ENCODE measurements at places on chromosomes 16 and 17.

- H3K36me3 ChIP-seq, result no peaks in the 10 kb centered on the region
- no peak overlapping the region for H3K4me3 ChIP-seq
- H3K4me1 ChIP-seq, result peaks cover 8% of the 10 kb centered on the region
- peaks cover 12% of the 10 kb centered on the region for H3K27me3 ChIP-seq
Observed at GRCh38 chr17:8994319-8994718, 27.0 kb upstream of the NTN1 start.

DNA sequence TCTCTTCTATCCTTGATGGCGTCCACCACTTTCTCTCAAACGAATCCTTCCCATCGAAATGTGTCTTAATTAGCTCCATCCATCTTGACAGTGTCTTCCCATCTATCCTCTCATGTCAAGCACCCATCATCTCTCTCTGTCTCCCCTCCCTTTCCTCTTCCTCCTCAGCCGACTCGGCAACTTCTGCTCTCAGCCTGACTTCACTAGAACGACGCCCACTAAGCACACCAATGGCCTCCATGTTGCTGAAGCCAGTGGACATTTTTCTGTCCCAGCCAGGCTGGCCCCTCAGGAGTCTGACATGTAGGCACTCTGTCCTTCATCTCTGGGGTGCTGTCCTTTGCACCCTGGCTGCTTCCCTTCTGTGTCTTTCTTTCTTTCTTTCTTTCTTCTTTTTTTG lies 2.5 kb upstream of the SPATA20 start:
- H3K36me3 ChIP-seq, result peaks cover 3% of the 10 kb centered on the region
- no peak overlapping the region for H3K27ac ChIP-seq
- no peak overlapping the region for H3K4me3 ChIP-seq
- peaks cover 22% of the 10 kb centered on the region for H3K4me1 ChIP-seq

DNA sequence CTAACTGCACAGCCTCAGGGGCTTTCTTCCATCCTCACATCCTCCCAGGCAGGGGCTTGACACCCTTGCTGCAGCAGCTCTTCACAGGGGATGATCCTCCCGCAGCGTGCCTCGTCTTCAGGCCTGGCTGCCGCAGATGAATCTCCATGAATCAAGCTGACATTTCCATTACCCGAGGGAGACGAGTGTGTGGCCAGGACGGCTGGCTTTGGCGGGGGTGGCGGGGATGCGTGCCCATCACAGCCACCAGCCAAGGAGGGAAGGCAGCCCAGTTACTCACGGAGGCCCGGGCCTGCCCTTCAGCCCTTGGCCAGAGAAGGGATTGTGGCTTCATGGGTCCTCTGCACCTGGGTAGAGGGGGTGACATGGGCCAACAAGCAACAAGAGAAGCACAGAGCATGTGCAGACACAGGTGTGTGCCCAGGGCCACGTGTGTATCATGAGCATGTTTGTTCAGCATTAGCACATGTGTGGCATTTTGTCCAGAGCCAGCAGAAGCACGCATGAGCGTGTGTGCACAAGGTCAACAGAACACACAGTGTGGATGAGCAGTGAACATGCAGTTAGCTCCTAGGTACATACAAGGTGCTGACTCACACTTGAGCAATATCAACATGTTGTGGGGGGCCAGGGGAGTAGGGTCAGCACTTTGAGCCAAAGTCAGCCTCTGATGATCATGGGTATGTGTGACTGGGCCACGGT lies 236.4 kb downstream of the KATNIP start:
- H3K4me1 ChIP-seq, result peaks cover 22% of the 10 kb centered on the region
- no peak overlapping the region for H3K27ac ChIP-seq
- H3K27me3 ChIP-seq, result no peaks in the 10 kb centered on the region
- no peaks in the 10 kb centered on the region for H3K36me3 ChIP-seq
- no peak for DNase-seq

DNA sequence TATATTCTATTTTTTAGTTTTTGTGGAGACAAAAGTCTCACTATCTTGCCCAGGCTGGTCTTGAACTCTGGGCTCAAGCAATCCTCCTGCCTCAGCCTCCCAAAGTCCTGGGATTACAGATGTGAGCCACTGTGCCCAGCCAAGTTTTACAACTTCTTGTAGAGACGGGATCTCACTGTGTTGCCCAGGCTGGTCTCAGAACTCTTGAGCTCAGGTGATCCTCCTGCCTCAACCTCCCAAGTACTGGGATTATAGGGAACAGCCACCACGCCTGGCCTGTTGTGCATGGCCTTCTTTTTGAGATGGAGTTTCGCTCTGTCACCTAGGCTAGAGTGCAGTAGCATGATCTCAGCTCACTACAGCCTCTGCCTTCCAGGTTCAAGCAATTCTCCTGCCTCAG lies 6.2 kb upstream of the CENPT start:
- no peak for DNase-seq
- no peak overlapping the region for H3K4me3 ChIP-seq
- H3K36me3 ChIP-seq, result peaks cover 6% of the 10 kb centered on the region
- peaks cover 12% of the 10 kb centered on the region for H3K4me1 ChIP-seq
- no peaks in the 10 kb centered on the region for H3K27me3 ChIP-seq

GRCh38 chr17:55664287-55664686 lies 58.4 kb downstream of the TMEM100 start:
- no peak for DNase-seq
- peaks cover 15% of the 10 kb centered on the region for H3K4me1 ChIP-seq
- no peaks in the 10 kb centered on the region for H3K36me3 ChIP-seq
- H3K4me3 ChIP-seq, result no peak overlapping the region

- peaks cover 22% of the 10 kb centered on the region for H3K27me3 ChIP-seq
- no peak overlapping the region for H3K4me3 ChIP-seq
- no peaks in the 10 kb centered on the region for H3K36me3 ChIP-seq
- no peaks in the 10 kb centered on the region for H3K4me1 ChIP-seq
Observed at GRCh38 chr16:67342616-67343015, 16.0 kb downstream of the LRRC36 start.

DNA sequence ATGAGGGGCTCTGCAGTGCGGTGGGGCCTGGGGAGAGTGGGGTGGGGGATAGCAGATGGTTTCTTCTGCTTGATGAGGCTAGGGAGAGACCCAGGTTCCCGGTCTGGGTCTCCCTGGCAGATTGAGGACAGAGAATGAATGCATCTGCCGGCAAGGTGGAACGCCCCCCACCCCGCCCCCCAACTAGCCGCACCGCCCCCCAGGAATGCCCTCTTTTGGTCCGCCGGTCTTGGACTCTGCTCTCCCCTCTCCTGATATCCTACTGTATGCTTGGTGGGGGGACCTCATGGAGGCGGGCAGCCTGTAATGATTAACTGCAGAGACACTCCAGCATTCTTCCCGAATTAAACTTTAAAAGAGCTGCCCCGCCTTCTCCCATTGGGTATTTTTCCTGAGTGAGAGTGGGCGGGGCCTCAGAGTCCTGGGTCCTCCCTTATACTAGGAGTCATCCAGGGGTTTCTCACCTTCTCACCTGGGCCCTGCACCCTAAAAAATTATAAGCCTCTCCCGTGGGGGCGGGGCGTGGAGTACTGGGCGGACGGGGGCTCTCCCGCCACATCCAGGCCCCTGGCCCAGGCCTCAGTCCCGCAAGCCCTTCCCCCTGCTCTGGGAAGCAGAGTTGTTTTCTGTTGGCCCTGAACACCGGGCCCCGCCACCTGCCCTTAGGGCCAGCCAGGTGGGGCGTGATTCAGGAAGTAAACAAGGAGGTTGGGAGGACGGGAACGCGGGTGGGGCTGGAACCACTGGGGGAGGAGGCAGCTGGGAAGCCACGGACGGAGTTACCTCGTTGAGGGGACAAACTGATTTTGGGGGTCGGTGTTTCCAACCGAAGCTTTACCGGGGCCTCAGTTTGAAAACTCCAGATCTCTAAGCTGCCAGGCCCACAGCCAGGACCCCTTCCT lies 1.5 kb downstream of the GRB7 start:
- no peak for DNase-seq
- peak overlapping the region; percentile 89 for H3K4me3 ChIP-seq
- peaks cover 29% of the 10 kb centered on the region for H3K27me3 ChIP-seq
- H3K27ac ChIP-seq, result peak overlapping the region; percentile 95

GRCh38 chr16:71796501-71797097 lies 12.0 kb downstream of the AP1G1 start:
- peaks cover 11% of the 10 kb centered on the region for H3K4me1 ChIP-seq
- peak overlapping the region; percentile 53 for H3K27ac ChIP-seq
- H3K4me3 ChIP-seq, result no peak overlapping the region

DNA sequence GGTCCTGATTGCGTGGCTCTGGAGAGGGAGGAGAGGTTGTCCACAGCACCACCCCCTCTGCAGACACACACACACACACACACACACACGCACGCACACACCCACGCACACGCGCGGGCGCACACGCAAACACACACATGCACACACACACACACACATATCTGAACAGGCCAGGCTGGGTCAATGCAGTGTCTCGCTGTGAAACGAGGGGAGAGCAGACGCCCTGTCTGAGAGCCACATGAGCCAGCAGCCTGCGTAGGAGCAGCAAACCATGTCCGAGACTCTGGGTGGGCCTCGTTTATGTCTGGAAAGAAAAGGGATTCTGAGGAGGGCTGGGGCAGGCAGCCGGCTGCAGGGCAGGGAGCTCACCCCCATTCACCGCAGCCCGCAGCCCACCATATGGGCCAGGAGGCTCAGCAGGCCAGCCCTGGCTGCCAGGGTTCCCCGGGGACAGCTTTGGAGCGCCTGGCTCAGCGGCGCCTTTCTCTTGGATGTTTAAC lies 93.3 kb upstream of the TNRC6C start:
- H3K36me3 ChIP-seq, result no peaks in the 10 kb centered on the region
- H3K4me3 ChIP-seq, result no peak overlapping the region
- no peak overlapping the region for H3K27ac ChIP-seq
- H3K4me1 ChIP-seq, result peaks cover 6% of the 10 kb centered on the region
- no peak for DNase-seq

DNA sequence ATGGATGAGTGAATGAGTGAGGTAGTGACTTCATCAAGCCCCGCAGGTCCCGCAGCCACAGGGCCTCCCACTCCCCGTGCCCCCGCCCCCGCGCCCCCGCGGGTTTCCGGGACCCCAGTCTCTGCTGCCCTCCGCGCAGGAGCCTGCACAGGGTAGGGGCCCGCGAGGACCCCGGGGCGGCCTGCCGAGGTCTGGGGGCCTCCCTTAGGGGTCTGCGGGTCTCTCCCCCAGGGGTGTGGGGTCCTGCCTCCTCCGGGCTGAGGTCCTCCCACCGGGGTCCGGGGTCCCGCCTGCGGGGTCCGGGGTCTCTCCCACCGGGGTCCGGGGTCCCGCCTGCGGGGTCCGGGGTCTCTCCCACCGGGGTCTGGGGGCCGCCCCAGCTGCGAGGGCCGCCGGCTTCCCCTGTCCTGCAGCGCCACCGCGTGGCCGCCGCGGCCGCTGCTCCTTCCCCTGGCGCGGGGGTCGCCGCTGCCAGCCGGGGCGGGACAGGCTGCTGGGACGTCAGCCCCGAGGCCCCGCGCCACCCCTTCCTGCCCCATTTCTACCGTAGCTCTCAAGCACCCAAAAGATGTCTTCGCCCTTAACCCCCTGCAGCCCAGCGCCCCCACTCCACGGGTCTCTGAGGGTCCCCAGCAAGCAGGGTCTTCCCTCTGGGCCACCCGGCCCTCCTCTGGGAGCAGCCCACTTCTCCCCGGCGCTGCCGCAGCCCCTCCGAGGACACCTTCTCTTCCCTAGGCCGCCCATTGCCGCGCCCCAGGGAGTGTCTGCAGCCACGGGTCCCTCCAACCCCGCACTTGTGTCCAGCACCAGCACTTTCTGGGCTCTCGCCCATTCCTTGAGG lies 10.4 kb upstream of the CHMP6 start:
- DNase-seq, result peak; percentile 54
- H3K27ac ChIP-seq, result no peak overlapping the region
- peak overlapping the region; percentile 37 for H3K4me3 ChIP-seq
- peaks cover 5% of the 10 kb centered on the region for H3K4me1 ChIP-seq
- H3K36me3 ChIP-seq, result no peaks in the 10 kb centered on the region

DNA sequence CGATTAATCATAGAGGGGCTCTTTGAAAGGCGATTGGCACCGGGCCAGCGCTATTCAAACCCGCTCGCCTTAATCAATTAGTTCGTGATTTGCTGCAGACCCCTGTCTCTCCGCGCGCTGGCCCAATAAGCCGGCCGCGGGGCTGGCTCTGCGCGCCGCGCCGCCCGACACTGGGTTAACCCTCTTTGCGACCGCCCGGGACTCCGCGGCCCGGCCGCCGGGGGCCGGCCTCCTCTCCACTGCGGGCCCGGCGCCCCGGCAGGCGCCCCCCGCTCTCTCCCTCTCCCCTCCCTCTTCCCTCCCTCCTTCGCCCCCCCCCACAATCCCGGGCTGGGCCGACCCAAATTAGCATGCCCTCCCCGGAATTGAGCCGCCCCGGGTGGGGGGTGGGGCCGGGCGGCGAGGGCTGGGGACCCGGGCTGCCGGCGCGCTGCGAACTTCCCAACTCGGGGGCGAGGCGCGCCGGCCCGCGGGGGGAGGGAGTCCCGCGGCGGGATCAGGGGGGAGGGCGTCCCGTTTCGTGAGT lies 428 bp upstream of the SALL1 start:
- peaks cover 89% of the 10 kb centered on the region for H3K27me3 ChIP-seq
- no peaks in the 10 kb centered on the region for H3K36me3 ChIP-seq
- DNase-seq, result no peak
- H3K27ac ChIP-seq, result no peak overlapping the region
- peaks cover 28% of the 10 kb centered on the region for H3K4me1 ChIP-seq

- no peak overlapping the region for H3K27ac ChIP-seq
- H3K4me1 ChIP-seq, result no peaks in the 10 kb centered on the region
- no peak overlapping the region for H3K4me3 ChIP-seq
- no peak for DNase-seq
- H3K27me3 ChIP-seq, result no peaks in the 10 kb centered on the region
Observed at GRCh38 chr17:624341-624860, 90.2 kb downstream of the VPS53 start.

GRCh38 chr17:8896641-8897635 lies 29.5 kb upstream of the PIK3R6 start:
- DNase-seq, result no peak
- no peaks in the 10 kb centered on the region for H3K36me3 ChIP-seq
- peaks cover 5% of the 10 kb centered on the region for H3K4me1 ChIP-seq
- peaks cover 57% of the 10 kb centered on the region for H3K27me3 ChIP-seq

GRCh38 chr17:55743103-55743679 lies 7.7 kb upstream of the PCTP start:
- DNase-seq, result no peak
- no peak overlapping the region for H3K4me3 ChIP-seq
- H3K4me1 ChIP-seq, result peaks cover 12% of the 10 kb centered on the region
- H3K27ac ChIP-seq, result peak overlapping the region; percentile 73
- H3K36me3 ChIP-seq, result no peaks in the 10 kb centered on the region

- DNase-seq, result no peak
- no peak overlapping the region for H3K4me3 ChIP-seq
- peaks cover 4% of the 10 kb centered on the region for H3K4me1 ChIP-seq
- H3K27me3 ChIP-seq, result peaks cover 46% of the 10 kb centered on the region
- no peak overlapping the region for H3K27ac ChIP-seq
Observed at GRCh38 chr17:74270333-74270732, 3.7 kb upstream of the DNAI2 start.

GRCh38 chr16:80408014-80408413 lies 132.8 kb upstream of the DYNLRB2 start:
- no peak overlapping the region for H3K4me3 ChIP-seq
- peaks cover 53% of the 10 kb centered on the region for H3K27me3 ChIP-seq
- H3K4me1 ChIP-seq, result no peaks in the 10 kb centered on the region
- no peak for DNase-seq

GRCh38 chr17:72682605-72683004 lies 409.9 kb downstream of the SLC39A11 start:
- no peak for DNase-seq
- H3K36me3 ChIP-seq, result peaks cover 4% of the 10 kb centered on the region
- no peak overlapping the region for H3K27ac ChIP-seq
- no peak overlapping the region for H3K4me3 ChIP-seq
- H3K4me1 ChIP-seq, result peaks cover 8% of the 10 kb centered on the region

GRCh38 chr16:14095883-14096551 lies 24.9 kb downstream of the MRTFB start:
- no peak overlapping the region for H3K4me3 ChIP-seq
- peaks cover 59% of the 10 kb centered on the region for H3K4me1 ChIP-seq
- no peaks in the 10 kb centered on the region for H3K27me3 ChIP-seq
- no peak for DNase-seq
- H3K36me3 ChIP-seq, result peaks cover 12% of the 10 kb centered on the region
- H3K27ac ChIP-seq, result peak overlapping the region; percentile 86

Measured in mesothelial cell of epicardium (in vitro differentiated cells).